Osteoblast (primary cell): ENCODE measurements at places on chromosomes 4 and X.
A peak's percentile ranks its signal among the peaks of the same experiment; 100 is the strongest.

GRCh38 chr4:100294356-100294755 is 104.1 kb upstream of the DDIT4L start:
- no peak for DNase-seq

GRCh38 chr4:150950657-150951288 is 64.3 kb downstream of the LRBA start:
- peak; percentile 65 for DNase-seq

GRCh38 chr4:161655148-161655547 is 508.7 kb downstream of the FSTL5 start:
- DNase-seq: no peak

- no peak for DNase-seq
These were observed 23.7 kb upstream of the TLR7 start for GRCh38 chrX:12843061-12843667.

DNA sequence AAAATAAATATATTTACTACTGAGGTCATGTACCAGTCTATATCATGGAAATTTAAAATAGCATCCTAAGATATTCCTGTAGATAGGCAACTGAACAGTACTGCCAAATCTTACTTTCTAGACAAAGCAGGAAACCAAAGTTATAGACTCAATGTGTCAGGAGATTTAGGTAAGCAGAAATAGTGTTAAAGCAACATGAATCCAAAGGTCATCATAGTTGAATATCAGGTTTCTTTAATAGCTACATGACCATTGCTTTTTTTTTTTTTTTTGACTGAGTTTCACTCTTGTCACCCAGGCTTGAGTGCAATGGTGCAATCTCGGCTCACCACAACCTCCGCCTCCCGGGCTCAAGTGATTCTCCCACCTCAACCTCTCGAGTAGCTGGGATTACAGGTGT is 20.2 kb upstream of the ACSL4 start:
- DNase-seq: no peak

DNA sequence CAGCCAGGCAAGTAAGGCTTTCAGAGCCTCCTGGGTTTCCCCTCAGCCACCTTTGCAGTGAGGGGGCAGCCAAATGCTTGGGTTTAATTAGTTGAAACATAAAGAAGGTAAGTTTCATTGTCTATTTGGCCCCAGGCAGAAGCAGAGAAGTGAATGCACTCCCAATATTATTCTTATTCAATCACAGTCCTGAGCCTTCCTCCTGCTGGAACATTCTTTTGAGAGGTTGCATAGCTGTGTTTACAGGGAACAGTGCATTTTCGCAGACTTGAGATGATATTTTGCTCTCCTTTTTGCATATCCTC is 13.9 kb downstream of the SLC2A9 start:
- DNase-seq: no peak

GRCh38 chrX:132023896-132024386 is 839 bp downstream of the STK26 start:
- no peak for DNase-seq

DNA sequence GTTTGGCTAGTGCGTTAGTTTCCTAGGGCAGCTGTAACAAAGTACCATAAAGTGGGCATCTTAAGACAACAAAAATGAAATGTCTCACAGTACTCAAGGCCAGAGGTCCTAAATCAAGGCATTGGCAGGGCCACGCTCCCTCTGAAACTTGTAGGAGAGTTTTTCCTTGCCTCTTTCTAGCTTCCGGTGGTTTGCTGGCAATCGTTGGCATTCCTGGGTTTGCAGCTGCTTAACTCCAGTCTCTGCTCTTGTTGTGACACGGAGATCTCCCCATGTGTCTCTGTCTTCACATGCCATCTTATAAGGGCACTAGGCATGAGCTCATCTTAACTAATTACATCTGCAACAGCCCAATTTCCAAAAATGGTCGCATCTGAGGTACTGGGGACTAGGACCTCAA is 362.0 kb upstream of the BOD1L1 start:
- no peak for DNase-seq

DNA sequence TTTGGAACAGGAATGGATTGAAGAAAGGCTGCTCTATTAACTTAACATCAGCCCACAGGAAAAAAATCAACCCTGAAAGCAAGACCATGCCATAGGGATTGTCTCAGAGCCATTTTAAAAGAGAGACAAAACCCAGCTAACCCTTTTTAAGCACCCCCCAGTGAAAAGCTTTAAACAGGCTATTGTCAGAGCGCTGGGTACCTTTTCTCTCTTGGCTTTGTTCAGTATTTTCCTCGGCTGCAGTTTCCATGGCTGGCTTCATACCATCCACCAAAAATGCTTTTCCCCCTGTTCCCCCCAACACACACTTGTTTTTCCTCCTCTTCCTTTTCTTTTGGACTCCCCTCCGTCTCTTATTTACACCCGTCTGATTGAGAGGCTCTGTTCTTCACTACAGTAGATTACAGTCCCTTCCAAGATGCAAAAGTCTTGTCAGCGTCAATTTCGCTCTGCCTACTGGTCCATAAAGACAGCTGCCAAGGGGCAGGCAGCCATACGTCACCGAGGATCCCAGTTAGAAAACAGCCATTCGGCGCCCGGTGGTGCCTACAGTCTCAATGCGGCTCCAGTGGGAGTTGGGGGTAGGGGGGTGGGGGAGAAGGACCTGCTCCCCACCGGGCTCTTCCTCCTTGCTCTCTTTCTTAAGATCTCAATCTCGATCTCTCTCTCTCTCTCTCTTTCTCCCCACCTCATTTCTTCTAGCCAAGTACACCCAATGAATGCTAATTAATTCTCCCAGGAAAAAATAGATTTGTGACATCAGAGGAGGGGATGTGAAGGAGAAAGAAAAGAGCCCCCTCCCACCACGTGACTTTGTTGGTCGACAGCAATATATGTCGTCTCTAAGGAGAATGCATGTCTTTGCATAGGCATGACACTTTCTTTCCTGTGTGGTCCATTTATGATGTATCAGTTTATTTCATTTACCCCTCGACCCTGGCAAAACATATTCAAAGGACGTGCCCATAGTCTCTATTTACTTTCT is at the start of gene GPM6B:
Gene GPM6B (minus strand): TSS at position 451 of the 985 bp plus-strand sequence. CDS start 189 bp downstream, at position 262.
- DNase-seq: no peak

- no peak for DNase-seq
These were observed 37.4 kb downstream of the LARP7 start for GRCh38 chr4:112674376-112674775.

- DNase-seq: no peak
These were observed 351 bp upstream of the SLC30A9 start for GRCh38 chr4:41989994-41990364.

GRCh38 chrX:153862369-153863250 is 23.4 kb downstream of the L1CAM start:
- DNase-seq: peak; percentile 65

- DNase-seq: no peak
These were observed 182.8 kb downstream of the PDGFC start for GRCh38 chr4:156788782-156789181.

DNA sequence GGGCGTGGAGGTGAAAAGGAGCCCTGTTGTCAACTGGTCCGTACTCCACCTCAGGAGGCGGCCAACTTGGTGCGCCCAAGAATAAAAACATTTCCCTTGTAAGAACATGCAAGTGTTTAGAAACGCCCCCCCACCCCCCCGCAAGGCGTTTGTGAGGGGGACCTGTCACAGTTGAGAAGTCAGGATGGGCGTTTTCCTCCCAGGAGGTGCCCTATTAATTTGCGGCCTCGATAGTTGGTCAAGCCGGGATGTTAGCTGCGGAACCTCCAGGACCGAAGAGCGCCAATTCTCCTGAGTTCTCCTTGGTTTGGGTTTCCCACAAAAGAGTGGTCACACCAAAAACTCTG is 651 bp upstream of the SAP30 start:
- DNase-seq: peak; percentile 80

DNA sequence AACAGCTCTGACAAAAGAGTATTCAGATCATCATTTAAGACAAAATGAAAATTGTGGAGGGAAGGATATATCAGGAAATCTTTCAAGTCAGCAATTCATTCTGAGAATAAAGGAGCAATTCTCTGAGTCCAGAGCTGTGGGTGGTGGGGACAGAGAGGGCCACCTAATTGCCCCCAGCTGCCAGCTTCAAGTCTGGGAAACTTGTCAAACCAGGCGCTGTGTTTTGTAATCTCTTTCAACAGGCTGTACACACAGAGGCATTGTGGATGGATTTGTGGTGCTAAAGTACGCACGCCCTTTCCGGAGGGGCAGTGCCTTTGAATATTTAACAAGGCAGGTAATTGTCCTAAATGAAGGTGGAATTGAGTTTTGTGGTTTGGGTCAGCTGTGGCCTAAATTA is 591.1 kb upstream of the BOD1L1 start:
- peak; percentile 22 for DNase-seq

GRCh38 chr4:67101612-67102011 is 443.7 kb downstream of the CENPC start:
- peak; percentile 21 for DNase-seq

GRCh38 chr4:234178-234577 is 71.1 kb downstream of the ZNF732 start:
- DNase-seq: no peak

GRCh38 chr4:10715696-10716095 is 31.1 kb upstream of the CLNK start:
- no peak for DNase-seq

- DNase-seq: peak; percentile 88
These were observed 1.9 kb upstream of the DUSP9 start for GRCh38 chrX:153645151-153645550.

DNA sequence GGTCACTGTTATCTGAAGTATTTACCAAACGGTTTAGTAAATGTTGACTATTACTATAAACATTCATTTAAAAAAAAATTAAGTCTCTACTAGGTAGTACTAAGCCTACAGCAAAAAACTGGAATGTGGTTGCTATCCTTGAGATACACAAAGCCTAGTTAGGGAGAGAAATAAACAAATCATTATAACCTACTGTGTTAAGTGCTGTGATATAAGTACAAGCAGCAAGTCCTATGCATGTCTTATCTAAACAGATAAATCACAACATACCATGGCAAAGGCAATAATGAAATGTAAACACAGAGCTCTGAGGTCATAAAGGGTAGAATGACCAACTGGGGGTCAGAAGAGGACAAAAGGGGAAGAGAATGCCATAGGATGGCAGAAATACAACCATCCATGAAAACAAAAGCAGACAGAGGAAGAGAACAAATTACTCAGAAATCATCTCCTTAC is 92.2 kb downstream of the RNF150 start:
- no peak for DNase-seq

DNA sequence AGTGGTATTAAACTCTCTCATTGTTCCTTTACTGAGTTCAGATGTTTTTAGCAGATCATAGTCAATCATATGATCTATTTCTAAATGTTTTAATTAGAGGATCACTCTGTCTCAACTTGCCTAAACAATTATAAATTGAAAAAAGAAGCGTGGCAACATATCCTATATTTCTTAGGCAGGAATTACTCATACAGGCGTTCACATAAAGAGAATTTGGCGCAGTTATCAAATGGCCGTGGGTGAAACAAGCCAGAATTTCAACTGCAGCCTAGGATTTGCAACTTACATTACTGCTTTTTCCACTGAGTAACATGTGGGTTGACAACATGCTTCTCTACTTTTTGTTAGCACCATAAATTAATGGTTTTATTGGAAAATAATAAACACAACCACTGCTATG is 141.3 kb downstream of the CPE start:
- DNase-seq: no peak

DNA sequence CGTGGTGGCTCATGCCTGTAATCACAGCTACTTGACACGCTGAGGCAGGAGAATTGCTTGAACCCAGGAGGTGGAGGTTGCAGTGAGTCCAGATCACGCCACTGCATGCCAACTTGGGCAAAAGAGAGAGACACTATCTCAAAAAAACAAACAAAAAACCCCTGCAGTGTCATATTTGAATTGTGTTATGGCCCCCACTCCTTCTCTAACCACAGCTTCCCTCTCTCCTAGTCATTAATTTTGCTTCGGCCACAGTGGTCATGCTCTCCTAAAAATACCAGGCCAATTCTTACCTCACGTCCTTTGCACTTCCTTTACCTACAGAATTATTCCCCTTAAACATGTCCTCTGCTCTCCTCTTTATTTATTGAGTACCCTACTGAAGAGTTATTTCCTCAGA is 206.1 kb downstream of the PPP3CA start:
- no peak for DNase-seq

- DNase-seq: no peak
These were observed 26.0 kb upstream of the TAF9B start for GRCh38 chrX:78165425-78165824.

- DNase-seq: no peak
These were observed 27.1 kb downstream of the TSC22D3 start for GRCh38 chrX:107748506-107748905.

DNA sequence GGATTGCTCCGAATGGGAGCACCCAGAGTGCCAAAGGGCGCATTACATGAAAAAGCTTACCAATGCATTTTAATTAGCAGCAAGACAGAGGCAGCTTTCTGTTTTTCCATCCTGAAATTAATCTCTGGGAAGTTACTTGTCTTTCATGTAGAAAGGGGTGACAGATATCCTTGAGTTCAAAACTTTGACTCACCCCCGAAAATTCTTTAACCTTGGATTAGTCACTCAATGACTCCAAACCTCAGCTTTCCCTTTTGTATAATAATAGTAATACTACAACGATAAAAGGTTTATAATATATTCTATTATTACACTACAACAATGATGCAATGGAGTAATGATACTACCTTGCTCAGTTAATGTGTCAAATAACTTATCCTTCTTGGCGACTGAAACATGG is 126.3 kb downstream of the ADAMTS3 start:
- DNase-seq: no peak

DNA sequence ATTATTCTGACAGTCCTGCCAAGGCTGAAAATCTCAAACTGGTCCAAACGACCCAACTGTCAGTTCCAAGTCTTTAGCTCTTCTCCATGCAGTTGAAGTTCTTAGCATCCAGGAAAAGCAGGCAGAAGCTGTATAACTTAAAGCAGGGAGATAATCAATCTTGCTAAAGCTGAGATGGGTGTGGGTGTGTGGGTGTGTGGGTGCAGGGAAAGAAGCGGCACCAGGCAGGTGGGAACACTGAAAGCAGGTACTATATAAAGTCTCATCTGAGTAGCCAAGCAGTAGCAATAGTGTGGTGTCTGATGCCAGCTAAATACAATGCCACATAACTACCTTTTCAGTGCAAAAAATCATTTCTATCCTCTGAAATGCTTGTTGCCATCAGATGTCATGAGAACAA is 69.7 kb upstream of the EGFL6 start:
- no peak for DNase-seq

GRCh38 chr4:126544276-126544675 is 1088.5 kb upstream of the INTU start:
- no peak for DNase-seq

- no peak for DNase-seq
These were observed 285.0 kb downstream of the SPANXN1 start for GRCh38 chrX:145532176-145532780.
